ENCODE measurements at places on chromosomes 4 and X.

DNA sequence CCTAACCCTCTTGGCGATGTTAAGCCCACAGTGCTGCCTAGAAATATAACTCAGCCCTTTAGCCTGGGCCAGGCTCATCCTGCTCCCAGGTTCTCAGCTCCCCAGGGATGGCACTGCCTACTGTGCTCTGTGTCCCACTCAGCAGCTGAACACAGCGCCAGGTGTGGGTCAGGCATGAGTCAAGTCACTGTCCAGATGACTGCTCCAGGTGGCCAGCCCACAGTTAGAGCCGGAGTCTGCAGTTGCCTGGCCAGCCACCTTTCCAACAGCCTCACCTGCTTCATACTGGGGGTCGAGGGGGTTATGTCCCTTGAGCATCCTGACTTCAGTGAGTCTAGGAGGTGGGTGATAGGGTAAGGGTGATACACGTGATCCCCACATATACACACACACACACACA is 48.4 kb downstream of the TBC1D14 start:
- DNase-seq, result no peak

DNA sequence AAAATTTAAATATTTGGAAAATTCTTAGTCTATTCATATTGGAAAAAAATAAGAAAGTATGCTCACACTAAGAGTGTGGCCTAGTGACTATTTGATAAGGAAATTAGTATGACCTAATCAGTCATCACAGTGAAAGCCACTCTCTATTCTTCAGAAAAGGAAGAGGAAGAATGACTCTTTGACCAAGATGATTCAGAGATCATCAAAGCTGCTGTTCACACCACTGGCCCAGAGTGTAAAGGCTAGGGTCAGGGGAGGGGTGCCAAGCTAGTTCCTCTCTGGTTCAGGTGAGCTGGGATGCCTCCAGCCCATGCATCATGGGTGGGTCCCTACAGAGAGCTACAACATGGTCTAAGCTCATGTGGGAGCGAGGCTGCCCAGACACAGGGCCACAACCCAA is 396.9 kb upstream of the NDST3 start:
- no peak for DNase-seq

DNA sequence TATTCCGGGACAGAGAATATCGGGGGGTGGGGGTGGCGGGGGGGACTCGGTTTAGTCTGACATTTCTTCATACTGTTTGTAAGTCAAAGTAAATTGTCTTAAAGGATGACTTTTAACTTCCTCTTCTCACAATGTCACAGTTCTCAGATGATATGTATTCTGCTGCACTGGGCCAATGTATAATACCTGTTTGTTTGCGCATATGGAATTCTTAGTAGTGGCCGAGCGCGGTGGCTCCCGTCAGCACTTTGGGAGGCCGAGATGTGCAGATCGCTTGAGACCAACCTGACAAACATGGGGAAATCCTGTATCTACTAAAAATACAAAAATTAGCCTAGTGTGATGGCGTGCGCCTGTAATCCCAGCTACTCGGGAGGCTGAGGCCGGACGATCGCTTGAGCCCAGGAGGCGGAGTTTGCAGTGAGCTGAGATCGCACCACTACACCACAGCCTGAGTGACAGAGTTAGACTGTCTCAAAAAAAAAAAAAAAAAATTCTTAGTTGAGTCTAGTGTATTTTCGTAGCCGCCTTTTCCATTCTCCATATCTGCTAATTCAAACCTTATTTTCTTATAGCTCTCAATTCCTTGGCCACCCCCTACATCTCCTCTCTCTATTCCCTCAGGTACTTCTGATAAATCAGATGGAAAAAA is 851 bp downstream of the POLR2B start:
- DNase-seq, result no peak

GRCh38 chrX:70033348-70034051 is 16.2 kb downstream of the AWAT2 start:
- DNase-seq, result no peak

DNA sequence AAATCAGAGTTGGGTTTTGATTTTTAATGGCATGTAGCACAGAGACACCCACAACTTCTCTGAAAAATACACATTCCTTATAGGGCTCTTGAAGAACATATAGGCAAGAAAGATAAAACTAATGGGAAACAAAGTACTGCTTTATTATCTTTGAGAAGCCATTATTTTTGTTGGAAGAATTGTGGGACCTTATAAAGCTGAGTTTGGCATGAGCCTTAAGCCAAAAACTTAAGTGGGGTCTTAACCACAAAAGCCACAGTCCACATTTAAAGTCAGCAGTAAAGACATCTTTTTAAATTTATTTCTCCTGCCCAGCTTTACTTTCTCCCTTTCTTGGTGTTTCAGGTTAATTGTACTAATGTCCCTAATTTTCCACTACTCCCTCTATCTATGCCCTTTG is 1297.3 kb downstream of the C4orf33 start:
- no peak for DNase-seq

DNA sequence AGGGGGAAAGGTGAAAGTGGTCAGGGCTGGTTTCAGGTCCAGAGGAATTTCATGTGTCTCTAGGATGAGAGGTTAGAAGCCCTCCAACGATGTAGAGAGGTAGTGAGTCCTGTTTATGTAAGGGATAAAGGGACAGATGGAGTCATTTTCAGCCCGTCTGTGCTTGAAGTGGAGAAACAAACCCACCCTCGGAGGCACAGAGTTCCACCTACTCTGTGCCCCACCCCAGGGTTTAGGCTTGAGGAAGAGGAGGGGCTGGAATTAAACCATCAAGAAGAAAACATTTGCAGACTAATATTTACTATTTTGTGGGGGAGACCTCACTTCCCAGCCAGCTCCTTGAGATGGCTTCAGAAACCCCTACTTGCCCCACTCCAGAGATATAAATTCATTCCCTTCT is 868 bp upstream of the GNL3L start:
- no peak for DNase-seq

DNA sequence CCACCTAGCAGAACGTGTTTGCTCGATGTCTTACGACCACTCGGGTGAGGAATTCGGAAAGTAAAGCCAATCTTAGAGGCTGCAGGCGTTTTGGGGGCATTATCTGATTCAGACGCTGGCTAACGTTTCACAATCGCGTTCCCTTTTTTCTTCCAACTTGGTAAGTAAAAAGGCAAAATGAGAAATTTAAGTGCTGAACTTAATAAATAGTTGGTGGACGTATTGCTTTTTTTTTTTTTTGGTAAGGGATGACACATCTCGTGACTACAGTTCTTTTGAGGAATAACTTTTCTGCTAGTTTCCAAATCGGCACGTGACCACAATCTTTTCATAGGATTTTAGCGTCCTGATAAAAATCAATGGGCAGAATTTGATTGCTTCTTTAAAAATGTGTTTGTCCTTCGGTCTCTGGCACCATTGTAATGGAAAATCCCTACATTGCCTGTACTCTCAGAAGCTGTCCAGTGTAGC is 848 bp downstream of the RAB9A start:
- no peak for DNase-seq

DNA sequence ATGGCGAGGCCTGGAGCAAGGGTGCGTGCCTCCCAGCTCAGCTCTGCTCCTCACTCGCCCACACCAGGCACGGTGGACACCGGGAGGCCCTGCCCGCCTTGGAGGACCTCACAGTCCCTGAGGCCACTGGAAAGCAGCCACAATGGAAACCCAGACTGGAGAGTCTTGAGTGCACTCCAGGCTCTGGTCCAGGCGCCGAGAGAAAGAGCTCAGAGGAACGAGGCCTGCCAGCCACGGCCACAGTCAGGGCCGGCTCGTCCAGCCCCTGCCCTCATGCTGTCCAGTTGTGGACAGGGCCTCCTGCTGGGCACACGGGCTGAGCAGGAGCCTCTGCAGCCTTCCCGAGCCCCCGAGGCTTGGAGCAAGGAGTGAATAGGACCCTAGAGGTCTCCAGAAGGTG is 53.3 kb upstream of the GRPEL1 start:
- no peak for DNase-seq

DNA sequence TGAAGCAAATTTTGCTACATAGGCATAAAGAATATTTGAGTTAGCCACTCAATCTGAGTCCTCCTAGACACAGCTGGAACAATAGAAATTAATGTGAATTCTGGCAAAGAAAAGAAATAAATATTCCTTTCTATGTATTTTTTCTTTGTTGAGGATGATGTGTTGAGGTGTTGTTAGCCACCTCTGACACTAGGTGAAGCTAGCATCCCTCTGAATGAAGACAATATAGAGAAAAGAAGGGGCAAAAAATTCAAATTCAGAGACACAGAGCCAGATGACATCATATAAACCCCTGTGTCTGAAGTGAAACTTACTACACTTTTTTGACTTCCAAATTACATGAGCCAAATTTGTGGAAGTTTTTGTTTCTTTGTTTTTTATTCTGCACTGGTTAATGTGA is 34.6 kb upstream of the TMPRSS11D start:
- no peak for DNase-seq

GRCh38 chr4:153137677-153138630 is 66.3 kb upstream of the TRIM2 start:
- no peak for DNase-seq

- peak; percentile 16 for DNase-seq
These were observed 360.1 kb upstream of the ZCCHC13 start for GRCh38 chrX:73943693-73944562.

DNA sequence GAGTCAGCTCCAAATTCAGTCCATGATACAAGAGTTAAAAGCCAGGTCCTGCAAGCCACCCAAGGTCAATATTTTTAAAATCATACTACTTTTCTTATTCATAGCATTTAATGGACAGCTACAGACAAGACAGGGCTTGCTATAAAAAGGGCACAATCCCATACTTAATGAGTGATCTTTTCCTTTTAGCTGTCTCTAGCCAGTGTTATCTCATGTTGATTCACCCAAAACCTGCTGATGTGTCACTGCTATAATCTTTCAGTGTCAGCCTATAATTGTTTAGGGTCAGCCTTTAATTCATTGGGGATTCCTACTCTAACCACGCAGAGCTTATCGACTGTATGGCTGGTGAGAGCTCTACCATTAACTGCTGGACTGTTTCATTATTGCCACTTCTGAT is 51.2 kb upstream of the HCCS start:
- no peak for DNase-seq

- DNase-seq, result no peak
These were observed 5.8 kb downstream of the CMC4 start for GRCh38 chrX:155065035-155065734.

GRCh38 chr4:93373893-93374860 is 454.4 kb upstream of the ATOH1 start:
- no peak for DNase-seq

DNA sequence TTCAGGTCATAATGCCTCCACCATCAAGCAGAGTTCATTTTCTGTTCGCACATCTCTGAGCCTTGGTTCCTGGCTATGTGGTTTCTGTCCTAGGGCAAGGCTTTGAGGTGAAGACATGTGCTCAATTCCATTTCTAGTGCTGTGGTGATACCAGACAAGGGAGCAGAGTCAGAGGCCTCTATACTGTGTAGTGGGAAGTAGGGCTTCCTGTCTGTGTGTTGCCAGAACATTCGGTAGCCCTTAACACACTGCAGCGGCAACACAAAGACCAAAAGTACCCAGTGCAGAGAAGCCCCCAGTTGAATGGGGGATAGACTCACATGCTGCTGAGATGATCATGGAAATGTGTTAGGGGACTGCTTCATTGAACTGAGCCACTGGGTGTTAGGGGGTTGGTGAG is 56.4 kb downstream of the STARD8 start:
- no peak for DNase-seq

- no peak for DNase-seq
These were observed 88.2 kb upstream of the TNIP3 start for GRCh38 chr4:121252224-121252806.

DNA sequence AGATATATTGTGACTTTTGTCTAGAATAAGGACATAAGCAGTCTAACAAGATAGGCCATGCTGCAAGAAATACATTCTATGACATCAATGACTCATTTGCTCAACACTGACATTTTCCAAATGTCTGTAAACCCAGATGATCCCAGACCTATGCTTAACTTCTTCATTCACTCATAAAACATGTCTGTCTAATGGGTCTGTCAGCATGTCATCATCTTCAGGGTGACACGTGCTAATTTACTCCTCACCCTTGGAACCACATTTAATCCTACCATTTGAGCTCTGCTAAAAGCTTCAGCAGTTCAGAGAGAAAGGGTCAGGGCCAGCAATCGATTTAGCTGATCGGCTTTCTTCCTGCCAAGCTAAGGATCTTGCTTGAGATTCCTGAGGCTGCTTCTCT is 109.4 kb upstream of the MAP3K15 start:
- DNase-seq, result no peak

GRCh38 chrX:74178536-74178935 is 125.4 kb upstream of the ZCCHC13 start:
- DNase-seq, result no peak

- no peak for DNase-seq
These were observed 604.1 kb downstream of the GRXCR1 start for GRCh38 chr4:43496602-43497001.

DNA sequence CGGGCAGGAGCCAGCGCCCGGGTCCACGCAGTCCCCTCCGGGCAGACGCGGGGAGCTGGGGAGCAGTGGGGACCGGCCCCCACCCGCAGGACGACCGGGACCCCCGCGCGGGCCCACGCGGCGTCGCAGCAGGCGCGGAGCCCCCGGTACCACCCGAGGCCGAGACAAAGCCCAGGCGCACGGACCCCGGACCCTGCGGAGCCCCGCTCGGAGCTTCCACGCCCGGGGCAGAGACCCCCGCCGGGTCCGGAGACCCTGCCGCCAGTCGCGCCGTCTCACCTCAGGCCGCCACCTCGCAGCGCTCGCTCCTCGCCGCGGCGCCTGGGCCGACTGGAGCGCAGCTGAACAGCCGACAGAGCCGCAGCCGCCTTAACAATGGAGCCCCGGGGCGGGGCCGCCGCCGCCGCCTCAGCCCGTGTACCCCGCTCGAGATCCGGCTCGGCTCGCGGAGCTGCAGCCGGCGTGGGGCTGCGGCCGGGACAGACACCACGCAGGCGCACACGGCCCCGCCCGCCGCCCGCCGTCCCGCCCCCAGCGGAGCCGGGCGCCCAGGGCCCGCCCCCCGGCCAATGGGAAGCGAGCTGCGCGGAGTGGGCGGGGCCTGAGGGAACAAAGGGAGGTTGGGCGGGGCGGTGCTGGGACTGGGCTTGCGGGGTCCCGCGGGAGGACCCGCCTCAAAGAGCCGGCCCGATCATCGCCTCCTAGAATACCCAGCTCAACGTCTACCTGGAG is at the start of gene AFAP1:
Gene AFAP1 (minus strand): TSS at position 485 of the 732 bp plus-strand sequence. CDS start 67,783 bp downstream, outside the sequence.
- DNase-seq, result peak; percentile 38

DNA sequence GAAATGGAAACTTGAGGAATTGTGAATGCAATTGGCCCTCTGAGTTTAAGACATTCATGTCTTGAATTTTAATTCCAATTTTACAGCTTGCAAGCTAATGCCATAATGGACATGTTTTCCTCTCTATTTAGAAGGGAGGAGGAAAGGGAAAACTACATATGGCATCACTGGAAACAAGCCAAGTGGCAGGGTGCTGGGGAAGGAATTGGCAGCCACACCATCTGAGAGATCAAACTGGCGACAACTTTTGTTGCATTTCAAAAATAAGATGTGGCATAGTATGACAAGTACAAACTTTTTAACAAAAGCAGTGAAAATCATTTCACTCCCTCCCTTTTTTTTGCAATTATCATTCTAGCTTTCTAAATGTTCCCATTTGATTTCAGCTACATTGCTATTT is 615.6 kb downstream of the CENPC start:
- no peak for DNase-seq

Measured in NCI-H187 treated with DMSO at 0.1 percent for 48 hours (cell line).